NCI-H510A (cell line): ENCODE measurements at places on chromosomes 7 and 10.

DNA sequence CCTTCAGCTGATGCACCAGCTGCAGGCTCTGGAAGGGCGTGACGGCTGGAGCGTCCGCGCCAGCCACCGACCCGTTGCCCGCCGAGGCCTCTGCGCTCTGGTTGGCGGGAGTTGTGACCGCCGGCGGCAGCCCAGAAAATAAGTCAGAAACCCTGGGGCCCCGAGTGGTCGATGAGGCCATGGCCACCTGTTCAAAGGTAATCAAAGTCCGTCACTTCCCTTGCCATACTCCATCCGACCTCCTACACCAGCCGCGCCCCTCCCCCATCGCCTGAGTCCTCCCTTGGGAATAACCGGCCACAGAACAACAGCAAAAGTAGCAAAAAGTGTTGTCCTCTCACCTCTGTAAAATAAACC, 406 bp downstream of the PRLHR start:
- DNase-seq = no peak

GRCh38 chr7:1103009-1103788, 15.3 kb downstream of the GPER1 start:
- no peak for DNase-seq

DNA sequence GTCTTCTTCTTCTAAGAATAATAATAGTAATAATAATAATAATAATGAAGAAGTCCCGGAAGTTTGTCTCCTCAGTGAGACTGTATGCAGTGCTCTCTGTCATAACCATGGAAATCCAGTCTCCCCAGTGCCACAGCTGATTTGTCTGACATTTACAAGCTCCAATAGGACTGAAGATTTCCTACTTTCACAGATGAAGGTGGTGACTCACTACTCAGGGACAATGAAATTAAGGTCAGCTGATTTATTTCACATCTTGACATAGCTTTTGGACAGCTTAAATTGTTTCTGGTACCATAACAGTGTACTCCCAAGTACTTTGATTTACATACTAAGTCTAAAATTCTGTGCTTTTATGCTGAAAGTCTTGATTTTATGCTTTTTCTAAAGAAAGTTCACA, 6.9 kb downstream of the CELF2 start:
- no peak for DNase-seq

- no peak for DNase-seq
These were observed 182.4 kb downstream of the TPK1 start for GRCh38 chr7:144653449-144653848.

- no peak for DNase-seq
These were observed 38.4 kb downstream of the BAIAP2L1 start for GRCh38 chr7:98362517-98362916.

DNA sequence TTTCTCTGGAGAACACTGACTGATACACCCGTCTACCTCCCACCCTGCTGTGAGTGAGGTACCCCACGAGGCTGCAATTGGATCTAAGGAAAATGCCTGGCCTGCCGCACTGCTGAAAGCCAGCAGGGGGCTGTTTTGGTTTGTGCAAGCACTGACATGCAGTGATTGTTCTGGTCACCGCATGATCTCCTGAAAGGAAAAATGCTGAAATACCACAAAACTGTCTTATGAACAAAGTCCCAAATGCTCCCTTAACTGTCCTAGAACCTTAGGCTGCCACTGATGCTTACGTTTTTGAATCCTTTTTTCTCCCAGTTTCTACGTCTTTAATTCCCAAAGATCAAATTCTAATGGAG, 132.7 kb downstream of the JCAD start:
- no peak for DNase-seq

DNA sequence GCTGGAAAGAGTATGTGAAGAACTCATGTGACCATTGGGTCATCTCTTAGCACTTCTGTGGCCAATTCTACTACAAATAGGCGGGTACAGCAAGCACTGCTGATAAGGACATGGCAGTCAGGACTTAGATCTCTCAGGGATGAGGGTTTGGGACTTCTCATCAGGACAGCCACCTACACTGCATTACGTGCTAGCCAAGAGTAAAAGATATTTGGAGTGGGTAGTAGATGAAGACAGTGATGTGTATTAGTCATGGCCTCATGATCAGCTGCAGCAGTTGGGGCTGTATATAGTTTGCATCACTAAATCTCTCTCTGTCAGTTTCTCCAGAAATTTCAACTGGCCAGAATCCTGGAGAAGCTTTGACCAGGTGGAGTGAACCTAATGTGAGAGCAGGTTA, 9.2 kb downstream of the TAS2R60 start:
- DNase-seq = no peak

GRCh38 chr7:70833726-70834125, 298.2 kb upstream of the GALNT17 start:
- DNase-seq = no peak

DNA sequence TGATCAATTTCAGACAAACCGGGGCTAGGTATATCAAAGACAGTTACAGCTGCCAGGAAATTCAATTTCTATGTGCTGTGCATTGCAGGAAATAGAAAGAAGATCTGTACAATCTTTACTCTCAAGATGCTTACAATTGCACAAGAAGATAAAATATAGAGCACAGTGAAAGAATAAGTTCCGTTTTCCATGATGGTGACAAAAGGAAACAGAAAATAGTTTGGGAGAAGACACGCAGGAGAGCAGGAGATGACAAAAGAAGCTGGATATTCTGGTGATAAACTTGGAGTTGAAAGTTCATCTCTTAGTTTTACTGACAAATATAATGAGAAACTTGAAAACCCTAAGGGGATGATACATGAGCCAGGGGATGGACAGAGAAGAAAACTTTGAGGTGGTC, 646.0 kb downstream of the PARD3 start:
- no peak for DNase-seq

DNA sequence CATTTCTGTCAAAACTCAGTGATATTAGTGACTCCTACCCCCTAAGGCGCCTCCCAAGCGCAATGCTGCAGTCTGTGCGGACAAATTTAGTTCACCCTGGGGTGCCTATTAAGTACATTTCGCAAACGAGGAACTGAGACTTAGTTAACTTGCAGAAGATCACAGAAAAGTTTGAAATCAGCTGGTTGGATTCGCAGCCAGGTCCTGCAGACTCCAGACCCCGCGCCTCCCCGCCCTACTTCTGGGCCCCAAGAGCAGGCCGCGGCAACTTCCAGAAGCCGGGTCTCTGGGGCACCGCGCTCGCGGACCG, 588 bp downstream of the CYREN start:
- DNase-seq = no peak

GRCh38 chr7:41693150-41693997, 9.5 kb downstream of the INHBA start:
- DNase-seq = no peak

- DNase-seq = no peak
These were observed 115.2 kb upstream of the MDFIC start for GRCh38 chr7:114806590-114807162.

DNA sequence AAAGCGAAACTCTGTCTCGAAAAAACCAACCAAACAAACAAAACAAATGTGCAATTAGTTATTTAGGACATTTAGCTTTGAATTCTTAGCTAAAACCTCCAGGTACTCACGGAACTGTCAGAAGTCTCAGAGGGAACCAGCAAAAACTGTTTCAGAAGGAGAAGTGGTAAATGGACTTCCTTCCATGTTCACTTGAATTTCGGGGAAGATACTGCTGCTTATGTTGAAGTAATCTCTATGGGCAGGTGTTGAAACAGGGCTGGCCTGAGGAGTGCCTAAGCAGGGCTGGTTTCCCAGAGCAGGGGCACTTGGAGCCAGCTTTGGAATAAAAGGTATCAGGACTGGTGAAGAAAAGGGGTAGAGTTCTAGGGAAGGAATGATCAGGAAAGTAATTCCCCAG, 2.4 kb upstream of the EXOC6 start:
- DNase-seq = no peak
